ENCODE measurements at places on chromosomes 4 and X.

DNA sequence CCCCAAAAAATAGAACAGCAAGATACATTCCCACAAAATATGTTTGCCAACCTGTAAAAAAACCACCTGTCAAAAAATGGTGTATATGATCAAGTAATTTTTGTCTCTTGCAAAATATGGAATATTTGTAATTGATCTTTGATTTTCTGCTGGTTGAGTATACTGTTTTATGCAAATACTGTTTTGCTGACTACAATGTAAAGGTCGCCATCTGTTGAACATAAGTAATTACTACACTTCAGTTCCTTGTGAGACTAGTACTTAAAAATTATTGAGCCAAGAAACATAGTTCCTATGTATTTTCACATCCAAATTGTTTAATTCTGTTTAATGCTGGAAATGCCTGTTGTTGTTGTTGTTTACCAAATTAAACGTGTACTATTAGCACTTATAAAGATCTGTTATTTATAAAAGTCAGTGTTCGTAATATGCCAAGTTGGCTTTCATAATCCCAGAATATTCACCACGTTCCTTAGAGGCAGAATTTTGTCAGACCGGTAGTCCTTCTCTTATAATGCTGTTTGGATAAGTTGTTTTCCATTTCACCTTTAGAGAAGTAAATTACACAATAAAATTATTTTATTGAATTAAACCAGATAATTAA, 144.2 kb downstream of the PDLIM5 start:
- DNase-seq, result peak; percentile 61

GRCh38 chr4:186255122-186255521, 10.9 kb upstream of the F11 start:
- no peak for DNase-seq

DNA sequence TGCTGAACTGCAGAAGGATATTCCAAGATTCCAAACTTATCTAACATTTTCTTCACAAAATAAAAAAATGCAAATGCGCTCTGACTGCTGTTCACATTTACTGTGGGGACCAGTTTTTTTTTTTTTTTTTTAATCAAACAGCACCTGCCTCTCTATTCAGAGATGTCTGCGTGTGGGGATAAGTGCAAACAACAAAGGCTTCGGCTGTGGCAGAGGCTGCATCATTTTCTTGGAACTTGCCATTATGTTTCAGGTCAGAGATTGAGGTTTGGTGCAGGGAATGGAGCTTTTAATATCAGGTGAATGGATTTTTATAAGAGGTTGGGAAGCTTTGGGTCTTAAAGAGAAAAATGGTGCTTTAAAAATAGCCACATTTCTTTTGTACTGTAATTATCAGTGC, 78.2 kb upstream of the TET2 start:
- no peak for DNase-seq

- DNase-seq, result no peak
These were observed 304.4 kb upstream of the SLIT2 start for GRCh38 chr4:19947349-19947748.

- DNase-seq, result no peak
These were observed 127.2 kb downstream of the ARHGEF9 start for GRCh38 chrX:63657821-63658220.

- no peak for DNase-seq
These were observed 99.3 kb upstream of the BCOR start for GRCh38 chrX:40197071-40197470.

DNA sequence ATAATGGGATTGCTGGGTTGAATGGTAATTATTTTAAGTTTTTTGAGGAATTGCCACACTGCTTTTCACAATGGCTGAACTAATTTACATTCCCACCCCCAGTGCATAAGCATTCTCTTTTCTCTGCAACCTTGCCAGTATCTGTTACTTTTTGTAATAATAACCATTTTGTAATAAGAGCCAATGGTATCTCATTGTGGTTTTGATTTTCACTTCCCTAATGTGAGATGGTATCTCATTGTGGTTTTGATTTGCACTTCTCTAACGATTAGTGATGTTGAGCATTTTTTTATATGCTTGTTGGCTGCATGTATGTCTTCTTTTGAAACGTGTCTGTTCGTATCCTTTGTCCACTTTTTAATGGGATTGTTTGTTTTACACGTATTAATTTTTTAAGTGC, 213.1 kb upstream of the HDX start:
- DNase-seq, result no peak

DNA sequence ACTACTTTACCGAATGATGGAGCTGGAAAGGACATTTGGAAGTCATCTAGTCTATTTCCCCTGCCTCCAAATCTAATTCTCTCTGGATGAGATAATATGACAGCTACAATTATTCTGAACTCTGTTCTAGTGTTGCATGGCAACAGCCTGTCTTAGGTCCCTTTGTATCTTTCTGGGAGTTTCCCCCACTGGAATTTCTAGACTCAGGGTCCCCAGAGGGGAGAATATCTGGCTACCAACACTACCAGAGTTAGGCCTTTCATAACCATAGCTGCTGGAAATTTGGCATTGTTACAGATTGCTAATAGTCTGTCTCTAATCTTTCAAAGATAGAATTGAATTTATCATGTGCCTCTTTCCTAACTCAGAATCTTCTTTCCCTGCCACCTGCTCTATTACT, 4.5 kb downstream of the MSN start:
- DNase-seq, result no peak

DNA sequence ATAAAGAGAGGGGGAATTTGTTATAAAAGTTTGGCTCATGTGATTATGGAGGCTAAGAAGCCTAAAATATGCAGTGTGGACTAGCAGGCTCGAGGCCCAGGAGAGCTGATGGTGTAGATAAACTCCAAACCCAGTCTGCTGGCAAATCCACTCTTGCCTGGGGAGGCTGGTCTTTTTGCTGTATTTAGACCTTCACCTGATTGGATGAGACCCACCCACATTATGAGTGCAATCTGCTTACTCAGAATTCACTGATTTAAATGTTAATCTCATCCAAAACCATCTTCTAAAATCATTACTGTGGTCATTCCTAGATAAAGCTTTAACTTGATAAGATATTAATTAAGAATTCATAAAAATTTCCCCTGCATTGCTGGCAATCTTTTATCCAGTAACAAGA, 473.2 kb downstream of the TMA16 start:
- DNase-seq, result no peak

DNA sequence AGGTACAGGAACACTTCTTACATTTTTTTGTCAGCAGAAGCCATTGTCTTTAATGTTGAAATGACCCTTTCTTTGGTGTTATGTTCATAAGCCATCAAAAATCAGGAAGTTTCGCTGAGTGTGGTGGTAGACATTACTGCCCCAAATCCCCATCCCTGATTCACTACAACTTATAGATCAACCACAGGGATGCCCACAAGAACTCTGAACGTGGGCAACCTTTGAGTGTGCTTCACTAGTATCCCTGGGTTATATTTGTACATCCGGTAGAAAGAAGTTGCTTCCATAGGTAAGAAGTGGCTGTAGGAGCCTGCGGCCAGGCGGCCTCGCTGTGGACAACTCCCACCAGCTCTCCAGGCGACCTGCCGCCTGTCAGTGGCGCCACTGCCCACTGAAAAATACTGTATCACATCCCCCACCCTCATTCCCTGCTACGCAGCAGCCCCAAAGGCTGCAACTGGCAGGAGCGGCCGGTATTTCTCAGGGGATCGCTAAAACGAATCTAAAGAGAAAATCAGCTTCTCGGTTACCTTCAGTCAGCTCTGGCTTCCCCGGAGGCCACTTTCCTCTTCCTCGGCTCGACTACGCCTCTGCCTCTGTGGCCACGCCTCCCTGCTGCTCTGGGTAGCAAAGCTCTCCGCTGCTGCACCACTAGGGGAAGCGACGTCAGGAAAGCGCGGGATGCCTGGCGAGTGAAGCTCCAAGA, 13.9 kb upstream of the ETDC start:
- DNase-seq, result peak; percentile 74

GRCh38 chrX:108419401-108419800, 18.8 kb downstream of the COL4A6 start:
- DNase-seq, result no peak

- no peak for DNase-seq
These were observed 808.9 kb downstream of the STPG2 start for GRCh38 chr4:97334348-97334747.

DNA sequence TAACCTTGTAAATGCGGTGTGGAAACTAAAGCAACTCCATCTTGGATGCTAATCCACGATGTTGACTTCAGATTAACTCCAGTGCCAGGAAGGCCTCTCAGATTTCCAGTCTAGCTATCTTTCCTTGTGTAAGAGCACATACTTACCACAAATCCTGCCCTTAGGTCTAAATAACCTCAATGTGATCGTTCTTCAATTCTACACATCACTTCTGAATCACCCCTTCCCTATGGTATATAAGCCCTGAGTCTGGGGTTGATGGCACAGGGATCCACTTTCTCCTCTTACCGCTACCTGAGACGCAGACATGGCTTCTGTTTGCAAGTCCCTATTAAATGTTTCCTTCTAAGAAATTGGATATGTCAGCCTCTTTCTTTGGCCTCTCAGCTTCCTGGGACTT, 17.5 kb upstream of the ZNF41 start:
- DNase-seq, result no peak
